Cardiac muscle cell (in vitro differentiated cells and primary cell): ENCODE measurements at places on chromosomes 5 and 9.

GRCh38 chr5:81800797-81801196, 49.9 kb upstream of the SSBP2 start:
- DNase-seq, result no peak

GRCh38 chr5:26519245-26519644, 519.1 kb downstream of the CDH9 start:
- no peak for DNase-seq

DNA sequence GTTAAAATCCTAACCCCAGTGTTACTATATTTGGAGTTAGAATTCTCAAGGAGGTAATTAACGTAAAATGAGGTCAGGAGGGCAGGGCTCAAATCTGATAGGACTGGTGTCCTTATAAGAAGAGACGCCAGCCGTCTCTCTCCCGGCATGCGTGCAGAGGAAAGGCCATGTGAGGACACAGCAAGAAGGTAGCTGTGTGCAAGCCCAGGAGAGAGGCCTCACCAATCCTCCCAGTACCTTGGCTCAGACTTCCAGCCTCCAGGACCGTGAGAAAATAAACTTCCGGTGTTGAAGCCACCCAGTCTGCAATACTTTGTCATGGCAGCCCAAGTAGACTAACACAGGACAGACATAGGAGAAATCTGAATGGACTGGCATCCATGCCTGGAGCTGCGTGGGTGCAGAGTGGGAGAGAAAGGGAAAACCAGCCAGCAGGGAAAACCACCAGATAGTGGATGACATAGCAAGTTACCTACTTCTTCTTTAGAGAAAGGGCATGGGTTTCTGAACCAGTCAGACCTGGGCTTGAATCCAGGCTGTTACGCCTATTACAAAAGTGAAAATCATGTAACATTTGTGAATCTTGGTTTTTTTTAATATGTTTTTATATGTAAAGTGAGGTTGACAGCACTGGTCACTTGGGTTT, 89.2 kb downstream of the FSTL4 start:
- no peak for DNase-seq

- no peak for DNase-seq
Observed at GRCh38 chr5:4230786-4231641, 635.4 kb downstream of the IRX1 start.

DNA sequence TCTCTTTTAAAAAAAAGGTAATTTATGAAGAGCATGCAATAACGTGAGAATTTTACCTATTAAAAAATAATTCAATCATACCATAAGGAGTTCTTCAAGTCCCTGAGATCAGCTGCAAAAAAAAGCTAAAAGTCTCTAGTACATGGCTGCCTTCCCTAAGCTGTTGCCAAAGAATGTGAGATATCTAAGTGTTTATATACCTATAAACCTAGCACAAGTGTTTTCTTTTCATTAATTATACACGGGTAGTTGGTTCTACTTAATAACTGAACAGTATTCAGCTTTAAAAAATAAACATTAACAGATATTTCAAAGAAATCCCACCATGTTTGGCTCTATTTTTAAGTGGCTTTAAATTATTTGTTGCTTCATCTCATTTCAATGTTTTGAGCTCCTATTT, 25.9 kb downstream of the FNBP1 start:
- DNase-seq, result no peak

- DNase-seq, result no peak
Observed at GRCh38 chr5:93236807-93237421, 344.1 kb downstream of the NR2F1-AS1 start.

- DNase-seq, result no peak
Observed at GRCh38 chr5:72505539-72506157, 1.6 kb downstream of the ZNF366 start.

- DNase-seq, result no peak
Observed at GRCh38 chr9:69633716-69634115, 38.5 kb downstream of the APBA1 start.

- no peak for DNase-seq
Observed at GRCh38 chr9:97938081-97938644, at the start of gene HEMGN. HEMGN (minus strand) TSS chr9:97938172; CDS start chr9:97938136, 36 bp downstream.

DNA sequence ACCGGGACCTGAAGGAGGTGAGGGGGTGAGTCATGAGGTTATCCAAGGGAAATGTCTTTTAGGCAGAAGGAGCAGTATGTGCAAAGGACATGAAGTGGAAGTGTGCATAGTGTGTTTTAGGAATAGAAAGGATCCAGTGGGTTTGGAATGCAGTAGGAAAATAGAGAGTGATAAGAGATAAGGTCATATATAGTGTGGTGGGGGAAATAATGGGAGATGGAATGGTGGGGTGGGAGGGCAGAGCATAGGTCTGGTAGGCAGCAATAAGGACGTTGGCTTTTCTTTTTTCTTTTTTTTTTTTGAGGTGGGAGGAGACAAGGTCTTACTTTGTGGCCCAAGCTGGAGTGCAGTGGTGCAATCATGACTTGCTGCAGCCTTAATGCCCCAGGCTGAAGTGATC, 17.8 kb downstream of the SNX24 start:
- DNase-seq, result no peak

DNA sequence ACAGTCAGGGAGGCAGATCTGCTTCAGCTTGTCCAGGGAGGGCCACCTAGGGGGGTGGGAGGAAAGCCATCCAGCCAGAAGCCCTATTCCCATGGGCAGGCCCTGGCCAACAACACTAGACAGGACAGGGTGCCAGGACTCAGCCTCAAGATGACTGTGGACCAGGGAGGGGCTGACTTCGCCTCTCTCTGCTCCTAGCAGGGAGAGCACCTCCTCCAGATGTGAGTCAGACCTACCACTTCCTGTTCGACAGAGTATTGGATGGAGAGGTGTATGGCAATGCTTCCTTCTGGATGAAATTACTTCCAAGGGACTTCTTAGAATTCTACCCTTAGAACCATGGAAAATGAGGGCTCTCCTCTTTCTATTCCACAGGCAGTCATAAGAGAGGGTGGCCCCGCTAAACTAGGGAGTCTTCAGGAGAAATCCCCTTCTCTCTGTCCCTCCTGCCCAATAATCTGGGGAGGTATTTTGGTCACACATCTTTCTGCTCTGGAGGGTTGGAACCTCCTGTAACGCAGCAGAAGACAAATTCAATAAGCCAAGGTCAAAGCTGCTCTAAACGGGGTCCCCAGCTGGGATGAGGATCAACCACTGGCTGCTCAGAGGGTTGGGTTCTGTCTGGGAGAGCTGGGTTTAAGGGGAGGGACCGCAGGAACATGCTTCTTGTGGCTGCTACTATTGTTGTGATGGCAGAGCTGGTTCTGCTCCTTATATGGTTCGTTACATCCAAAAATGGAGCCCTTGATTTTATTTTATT, 23.2 kb upstream of the RCL1 start:
- DNase-seq, result no peak

GRCh38 chr5:124907098-124907644, 160.7 kb upstream of the ZNF608 start:
- DNase-seq, result no peak

DNA sequence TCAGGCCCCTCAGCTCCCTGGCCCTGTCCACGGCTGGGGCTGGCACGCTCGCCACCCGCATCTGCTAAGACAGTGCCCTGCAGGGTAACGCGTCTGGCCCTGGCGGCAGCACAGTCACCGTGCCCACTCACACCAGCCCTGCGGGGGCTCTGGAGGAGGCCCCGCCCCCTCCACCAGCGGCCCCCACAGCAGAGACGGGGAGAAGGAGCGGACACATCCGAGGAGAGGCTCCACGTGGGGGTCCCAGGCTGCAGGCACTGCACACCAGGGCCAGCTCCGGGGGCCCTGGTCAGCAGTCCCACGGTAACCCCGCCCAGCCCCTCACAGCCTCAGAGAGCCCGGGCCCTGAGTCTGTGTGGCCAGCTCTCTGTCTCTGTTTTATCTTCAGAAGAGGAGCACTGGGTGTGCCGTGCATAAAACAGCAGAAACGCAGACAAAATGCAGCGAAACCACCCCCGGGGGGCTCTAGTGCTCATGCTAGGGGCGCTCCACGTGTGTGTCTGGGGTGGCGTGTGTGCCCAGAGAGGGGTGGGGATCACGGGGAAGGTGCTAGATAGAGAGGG, 47.5 kb upstream of the NRARP start:
- no peak for DNase-seq

GRCh38 chr9:13648676-13649075, 369.2 kb upstream of the MPDZ start:
- DNase-seq, result no peak

GRCh38 chr5:42989190-42989589, 50.9 kb downstream of the ANXA2R start:
- DNase-seq, result no peak

DNA sequence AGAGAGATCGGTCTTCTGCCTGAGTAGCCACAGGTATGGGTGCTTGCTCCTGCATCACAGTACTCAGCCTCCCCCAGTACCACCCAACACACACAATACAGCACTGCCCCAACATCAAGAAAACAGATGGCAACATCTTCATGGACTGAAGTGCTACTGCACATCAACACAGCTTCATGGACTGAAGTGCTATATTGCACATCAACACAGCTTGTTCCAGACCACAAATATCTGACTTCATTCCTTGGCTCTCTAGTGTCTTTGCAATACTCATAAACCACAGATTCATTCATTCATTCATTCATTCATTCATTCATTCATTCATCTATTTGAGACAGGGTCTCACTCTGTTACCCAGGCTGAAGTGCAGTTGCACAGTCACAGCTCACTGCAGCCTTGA, 31.1 kb upstream of the PCA3 start:
- DNase-seq, result no peak

GRCh38 chr5:103446813-103447212, 115.8 kb downstream of the NUDT12 start:
- no peak for DNase-seq

DNA sequence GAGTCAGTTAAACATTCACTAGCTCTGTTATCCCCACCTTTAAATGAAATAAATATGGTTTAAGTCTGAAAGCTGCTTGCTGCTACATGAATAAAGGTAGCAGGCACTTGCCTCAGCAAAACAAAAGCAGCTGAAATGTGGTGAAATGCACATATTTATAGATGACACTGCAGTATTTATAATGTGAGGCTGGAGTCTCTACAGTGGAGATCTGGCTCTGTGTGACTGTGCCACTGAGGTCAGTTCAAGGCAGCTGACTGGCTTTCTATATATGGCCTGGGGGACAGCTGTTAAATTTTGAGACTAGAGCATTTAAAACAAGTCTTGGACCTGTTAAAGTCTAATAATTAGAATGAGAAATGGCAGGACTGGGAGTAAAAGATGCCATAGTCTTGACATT, 859.6 kb upstream of the SEMA6A start:
- DNase-seq, result no peak

- DNase-seq, result no peak
Observed at GRCh38 chr9:86778761-86779160, 168.5 kb downstream of the GAS1 start.

DNA sequence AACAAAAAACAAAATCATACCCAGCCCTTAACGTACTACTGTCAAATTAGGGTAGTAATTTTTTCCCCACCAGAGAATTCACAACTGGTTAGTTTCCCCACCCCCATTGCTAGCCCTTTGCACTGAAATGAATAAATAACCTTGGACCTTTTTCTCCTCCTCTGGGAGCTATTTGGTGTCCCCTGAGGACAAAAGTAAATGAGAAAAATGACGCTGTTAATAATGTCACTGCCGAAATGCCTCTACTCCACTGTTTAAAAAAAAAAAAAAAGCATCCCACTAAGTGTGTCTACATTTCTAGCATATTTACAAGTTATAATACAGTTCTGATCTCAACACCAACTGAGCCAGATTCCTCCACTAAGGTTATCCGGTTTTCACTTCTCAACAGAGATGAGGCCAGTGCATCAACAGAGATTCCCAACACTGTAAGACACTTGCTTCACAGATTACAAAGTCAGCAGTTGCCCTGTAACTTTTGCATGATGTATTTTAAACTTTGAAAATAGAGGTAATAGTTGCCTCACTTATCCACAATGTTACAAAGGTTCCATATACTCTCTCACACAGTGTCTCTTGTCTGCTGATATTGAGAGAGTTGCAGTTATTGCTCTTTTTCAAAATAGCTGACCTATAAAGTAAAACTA, 5.1 kb upstream of the NFIB start:
- DNase-seq, result no peak

- DNase-seq, result no peak
Observed at GRCh38 chr5:54221135-54221534, 89.2 kb downstream of the ARL15 start.

GRCh38 chr5:133916914-133917313, 51.5 kb downstream of the C5orf15 start:
- no peak for DNase-seq

DNA sequence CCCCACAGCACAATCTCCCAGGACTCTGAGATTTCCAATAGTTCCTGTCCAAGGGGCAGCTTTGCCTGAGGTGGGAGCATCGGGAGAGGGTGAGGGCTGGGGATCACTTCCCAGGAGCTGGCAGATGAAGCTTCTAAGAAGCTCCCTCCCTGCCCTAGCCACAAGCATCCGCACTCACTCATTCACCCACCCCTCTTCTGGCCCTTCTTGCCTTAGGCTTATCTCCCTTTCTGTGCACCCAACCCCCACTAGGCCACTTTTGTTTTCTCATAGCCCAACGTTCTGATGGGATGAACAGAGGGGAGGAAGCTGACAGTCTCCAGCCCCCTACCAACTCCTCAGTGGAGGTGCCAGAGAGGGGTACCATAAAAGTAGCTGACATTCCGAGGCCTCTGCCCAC, 3.7 kb upstream of the PCDH1 start:
- DNase-seq, result no peak

DNA sequence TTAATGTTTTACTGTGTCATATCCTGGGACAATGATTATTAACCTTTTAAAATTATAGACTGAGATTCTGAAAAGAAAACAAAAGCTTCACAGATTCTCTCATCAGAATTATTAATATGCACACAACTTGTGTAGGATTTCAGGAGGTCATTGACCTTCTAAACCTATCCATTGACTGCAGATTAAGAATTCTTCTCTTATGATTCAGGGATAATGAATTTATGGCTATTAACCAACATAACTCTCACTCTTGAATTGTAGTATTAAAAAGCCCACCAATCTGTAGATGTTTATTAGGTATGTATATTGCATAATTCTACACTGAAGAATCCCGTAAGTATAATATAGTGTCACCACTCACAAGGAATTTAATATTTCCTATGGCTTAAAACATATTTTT, 179.8 kb downstream of the PBX3 start:
- no peak for DNase-seq

DNA sequence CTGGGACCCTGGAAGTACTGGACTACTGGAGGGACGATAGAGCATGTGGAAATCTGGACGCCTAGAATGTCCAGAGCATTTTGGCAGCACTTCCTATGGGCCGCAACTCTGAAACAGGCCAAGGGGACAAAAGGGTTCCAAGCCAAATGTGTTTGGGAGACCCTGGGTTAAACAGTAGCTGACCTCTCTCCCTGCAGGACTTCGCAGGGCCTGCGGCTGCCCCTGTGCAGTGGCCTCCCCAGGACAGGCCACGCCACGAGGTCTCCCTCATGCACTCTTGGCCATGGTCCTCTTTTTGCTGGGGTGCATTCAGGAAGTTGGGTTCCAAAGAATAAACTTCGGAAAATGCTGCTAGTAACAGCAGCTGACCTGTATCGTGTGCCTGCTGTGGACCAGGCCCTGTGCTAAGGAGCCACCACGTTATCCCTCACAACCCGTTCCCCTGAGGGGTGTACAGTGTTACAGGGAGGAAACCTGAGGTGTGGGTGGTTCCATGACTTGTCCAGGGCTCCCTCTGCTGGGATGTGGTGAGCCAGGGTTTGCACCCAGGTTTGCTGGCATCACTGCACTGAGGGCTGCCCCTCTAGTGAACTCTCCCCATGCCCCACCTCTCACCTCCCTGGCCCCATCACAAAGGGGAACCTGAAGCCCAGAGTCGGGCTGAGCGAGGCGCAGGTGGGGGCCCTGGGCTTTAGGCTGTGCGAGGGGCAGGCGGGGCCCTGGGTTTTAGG, 79.4 kb downstream of the AMBP start:
- DNase-seq, result no peak
